ENCODE measurements at places on chromosomes 4 and X.

DNA sequence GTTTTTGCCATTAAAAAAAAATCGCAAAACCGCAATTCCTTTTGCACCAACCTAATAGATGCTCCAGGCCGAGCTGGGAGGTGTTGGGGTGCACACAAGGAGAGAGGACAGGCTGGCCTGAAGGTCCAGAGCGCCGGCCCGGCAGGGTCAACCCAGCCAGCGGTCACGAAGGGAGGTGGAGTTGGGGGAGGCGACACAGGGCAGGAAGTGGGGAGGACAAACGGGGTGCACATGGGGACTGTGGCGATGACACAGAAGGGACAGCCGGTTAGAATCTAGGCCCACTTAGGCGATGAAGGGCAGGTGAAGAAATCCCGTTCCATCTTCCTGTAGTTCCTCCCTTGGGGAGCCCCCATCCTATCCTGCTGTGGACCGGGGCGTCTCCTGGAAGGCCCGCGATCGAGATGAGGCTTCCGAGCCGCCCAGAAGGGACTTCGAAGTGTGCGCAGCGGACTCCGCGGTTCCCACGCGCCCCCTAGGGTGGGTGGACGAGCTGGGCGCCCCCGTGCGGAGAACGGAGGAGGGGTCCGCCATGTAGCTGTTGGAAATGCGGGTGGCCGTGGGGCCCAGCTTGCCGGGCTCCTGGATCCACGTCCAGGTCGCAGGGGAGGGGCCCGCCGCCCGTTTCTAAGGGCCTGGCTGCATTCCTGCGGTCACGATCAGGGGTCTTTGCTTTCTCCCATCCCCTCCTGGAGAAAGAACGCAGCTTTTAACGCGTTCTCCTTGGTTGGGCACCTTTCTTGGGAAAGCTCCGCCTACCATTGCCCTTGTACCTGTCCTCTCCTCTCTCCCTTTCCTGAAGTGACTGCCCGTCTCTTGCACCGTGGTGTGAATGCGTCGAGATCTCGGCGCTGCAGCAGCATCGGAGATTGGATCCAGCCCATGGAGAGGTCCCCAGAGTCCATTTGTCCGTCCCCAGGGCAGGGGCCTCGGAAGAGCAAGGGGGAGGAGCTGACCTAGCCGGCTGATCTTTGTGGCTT is 17.0 kb upstream of the HPF1 start:
- DNase-seq: peak; percentile 19

DNA sequence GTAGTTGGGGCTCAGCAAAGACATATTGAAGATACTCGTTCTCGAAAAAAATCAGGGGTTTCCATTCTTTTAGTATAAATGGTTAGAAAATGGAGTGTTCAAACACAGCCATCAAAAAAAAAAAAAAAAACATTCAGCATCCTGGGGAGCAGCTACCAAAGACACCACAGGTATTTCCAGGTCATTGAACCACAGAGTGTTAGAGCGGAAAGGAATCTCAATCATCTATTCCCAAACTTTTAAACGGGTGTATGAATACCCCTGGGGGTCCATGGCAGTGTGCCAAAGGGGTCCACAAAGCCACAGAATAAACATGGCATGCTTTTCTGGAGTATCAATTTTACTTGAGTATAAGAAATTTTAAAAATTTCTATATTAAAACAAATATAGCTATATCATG is 6.9 kb upstream of the FGF16 start:
- no peak for DNase-seq

DNA sequence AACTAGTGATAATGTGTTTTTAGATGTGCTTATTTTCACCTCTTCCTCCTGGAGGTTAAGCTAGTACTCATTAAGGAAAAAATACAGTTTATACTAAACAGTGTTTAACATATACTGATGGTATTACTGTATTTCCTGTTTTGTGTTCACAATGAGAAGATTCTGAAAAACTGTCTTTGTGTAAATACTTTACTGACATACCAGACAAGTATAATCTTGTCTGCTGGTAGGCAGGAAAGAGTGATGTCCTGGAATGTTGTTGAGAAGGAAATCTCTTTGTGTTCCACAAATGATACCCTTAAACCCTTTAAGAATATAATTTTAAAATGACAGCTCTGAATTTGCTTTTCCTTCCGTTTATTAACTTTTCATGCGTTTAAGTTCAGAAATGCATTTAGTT is 205.5 kb upstream of the NUDT6 start:
- DNase-seq: no peak

DNA sequence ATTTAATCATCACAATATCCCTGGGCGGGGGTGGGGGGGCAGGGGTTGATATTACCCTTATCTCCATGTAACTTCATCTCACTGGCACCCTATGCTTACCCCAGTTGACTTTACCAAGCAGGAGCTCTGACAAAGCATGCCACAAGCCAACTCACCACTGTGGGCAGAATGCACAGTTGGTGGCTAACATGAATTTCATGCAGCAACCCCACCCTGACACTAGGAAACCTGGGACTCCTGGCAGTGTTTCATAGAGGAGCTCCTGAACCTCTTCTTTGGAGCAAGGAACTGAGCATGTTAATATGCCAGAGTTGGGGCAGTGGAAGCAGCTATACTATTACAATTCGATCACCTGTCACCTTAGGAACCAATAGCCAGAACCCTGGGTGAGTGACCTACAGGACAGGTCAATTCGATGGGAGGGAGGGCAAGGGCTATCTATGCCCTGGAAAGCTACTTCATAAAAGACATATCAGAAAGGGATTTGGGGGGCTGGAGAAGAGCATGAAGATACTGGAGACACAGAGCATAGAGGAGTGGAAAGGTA is 97.2 kb upstream of the ACSL4 start:
- no peak for DNase-seq

DNA sequence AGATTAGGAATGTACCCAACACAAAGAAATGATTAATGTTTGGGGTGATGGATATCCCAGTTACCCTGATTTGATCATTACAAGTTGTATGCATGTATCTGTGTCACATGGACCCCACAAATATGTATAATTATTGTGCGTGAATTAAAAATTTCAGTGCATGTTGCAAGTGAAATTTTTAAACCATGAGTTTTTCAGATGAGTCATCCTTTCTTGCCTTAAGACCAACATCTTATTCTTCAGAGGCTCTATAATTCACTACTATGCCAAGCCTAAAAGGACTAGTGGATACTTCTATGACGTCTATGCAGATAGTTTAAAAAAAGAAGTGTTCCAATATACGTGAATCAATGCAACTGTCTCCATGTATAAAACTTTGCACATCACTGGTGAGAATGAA is 113.0 kb upstream of the SH3RF1 start:
- no peak for DNase-seq

GRCh38 chrX:121958886-121959285 is 911.5 kb downstream of the GLUD2 start:
- no peak for DNase-seq

- no peak for DNase-seq
These were observed 240.5 kb downstream of the STIM2 start for GRCh38 chr4:27101126-27101525.

- peak; percentile 48 for DNase-seq
These were observed 74.0 kb upstream of the BCOR start for GRCh38 chrX:40171513-40172400.

- DNase-seq: no peak
These were observed 169.6 kb downstream of the RAPGEF2 start for GRCh38 chr4:159272273-159273140.

DNA sequence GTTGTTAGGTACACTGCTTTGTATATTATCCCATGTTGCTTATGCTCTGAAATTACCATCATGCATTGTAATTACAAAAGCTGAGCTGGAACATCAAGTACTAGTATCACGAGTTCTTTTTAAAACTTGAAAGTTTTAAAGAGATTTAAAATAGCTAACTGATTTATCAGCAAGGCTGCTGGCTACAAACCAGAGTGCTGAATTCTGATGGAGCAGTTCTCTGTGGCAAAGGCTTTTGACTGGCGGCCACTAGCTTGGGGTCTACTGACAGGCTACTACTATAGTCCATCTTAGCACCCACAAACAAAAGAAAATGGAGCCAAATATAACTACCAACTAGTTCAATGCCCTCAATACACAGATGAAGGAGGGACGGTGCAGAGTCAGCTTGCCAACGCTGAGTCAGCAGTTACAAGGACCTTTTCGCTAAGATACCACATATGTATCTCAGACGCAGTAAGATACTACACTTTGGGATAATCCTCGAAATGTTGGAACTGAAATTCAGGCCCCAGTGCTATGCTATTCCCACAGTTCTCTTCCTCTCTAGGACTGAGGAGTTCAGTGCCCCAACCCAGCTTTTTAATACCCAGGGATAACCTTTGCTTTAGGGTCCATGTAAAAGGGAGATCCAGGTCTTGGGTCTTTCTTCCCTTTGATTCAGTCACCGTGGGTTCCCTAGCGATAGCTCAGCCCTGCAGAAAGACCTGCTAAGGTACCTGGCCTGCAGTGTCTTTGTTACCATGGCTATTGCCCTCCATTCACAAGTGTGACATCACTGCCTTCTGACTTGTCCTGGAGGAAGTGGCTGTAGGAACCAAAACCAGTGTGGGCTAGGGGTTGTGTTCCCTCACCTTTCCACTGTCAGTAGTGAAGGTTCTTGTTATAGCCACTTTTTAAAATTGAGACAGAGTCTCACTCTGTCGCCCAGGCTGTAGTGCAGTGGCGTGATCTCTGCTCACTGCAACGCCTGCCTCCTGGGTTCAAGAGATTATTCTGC is 22.8 kb downstream of the MFAP3L start:
- no peak for DNase-seq

DNA sequence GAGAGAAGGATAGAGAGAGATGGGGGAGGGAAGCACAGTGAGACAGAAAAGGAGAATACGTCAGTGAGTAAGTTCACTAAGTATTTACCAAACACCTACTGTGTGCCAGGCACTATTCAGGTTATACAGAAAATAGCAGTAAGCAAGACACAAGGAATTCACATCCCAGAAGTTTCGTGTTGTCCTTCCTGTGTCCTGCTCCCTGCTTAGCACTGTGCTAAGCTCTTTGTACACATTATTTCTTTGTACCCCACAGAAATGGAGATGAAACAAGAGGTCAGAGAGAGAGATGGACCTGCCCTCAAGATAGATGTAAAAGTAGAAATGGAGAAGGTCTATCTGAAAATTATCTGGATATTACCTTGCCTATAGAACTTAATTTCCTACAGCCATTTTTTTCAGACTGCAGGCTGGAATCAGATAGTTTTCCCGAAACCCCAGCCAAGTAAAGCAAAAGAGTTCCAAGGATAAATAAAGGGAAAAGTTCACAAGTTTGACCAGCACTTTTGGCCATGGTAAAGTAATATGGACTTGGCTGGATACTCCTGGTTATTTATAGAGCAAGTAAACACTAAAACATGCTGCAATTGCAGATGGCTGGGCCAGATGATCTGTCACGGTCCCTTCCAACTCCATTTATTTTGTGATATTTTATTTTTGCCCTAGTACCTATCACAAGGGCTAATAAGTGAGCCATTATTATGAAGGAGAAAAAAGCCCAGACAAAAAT is 353.7 kb upstream of the SLC7A11 start:
- DNase-seq: no peak

GRCh38 chr4:84493092-84493850 is 5.8 kb downstream of the NKX6-1 start:
- no peak for DNase-seq

DNA sequence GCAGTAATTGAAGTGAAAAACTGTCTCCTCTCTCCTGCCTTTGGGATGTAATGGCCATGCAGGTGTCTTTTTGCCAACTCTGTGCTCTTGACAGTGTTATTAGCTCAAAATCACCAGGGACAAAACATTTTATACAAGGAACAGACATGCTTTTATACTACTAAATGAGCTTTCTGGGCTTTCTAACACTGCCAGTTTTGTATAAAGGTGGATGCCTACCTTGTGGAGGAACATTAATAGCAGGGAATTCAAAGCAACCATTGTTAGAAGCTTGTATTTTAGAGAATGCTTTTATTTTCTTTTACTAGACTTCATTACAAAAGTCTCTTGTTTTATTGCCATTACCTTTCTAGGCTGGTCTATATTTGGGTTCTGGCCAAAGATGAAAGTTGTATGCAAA is 54.7 kb upstream of the ARSJ start:
- no peak for DNase-seq

- no peak for DNase-seq
These were observed 73.2 kb downstream of the SORBS2 start for GRCh38 chr4:185738820-185739219.

DNA sequence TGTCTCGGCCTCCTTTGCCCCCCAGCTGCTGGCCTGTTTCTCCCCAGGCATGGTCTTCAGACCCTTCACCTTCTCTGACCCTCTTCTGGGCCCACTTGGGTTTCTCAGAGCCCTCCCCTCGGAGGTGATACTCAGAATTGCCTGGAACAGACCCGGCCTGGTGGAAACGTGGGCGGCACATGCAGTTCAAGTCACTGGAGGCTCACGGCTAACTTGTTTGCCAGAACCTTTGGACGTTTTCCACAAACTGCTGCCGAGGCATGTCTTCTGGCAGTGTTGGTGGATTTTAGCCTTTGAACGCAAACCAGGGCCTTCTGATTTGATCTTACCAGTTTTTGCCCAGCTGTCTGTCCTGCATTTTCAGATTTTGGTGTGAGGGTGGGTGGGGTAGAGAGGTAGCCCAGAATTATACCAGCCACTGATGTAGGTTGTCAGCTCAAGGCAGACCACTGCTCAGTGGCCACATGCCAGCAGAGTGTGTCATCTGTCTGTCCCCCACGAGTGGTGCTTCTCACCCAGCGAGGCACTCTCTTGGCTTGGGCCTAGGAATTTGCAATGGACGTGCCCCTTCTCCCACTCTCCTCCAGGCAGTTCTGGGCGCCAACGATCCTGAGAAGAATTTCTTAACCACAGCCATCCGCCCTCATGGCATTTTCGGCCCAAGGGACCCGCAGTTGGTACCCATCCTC is 32.5 kb upstream of the ZNF185 start:
- DNase-seq: no peak

GRCh38 chr4:84484236-84484635 is 14.9 kb downstream of the NKX6-1 start:
- DNase-seq: no peak

DNA sequence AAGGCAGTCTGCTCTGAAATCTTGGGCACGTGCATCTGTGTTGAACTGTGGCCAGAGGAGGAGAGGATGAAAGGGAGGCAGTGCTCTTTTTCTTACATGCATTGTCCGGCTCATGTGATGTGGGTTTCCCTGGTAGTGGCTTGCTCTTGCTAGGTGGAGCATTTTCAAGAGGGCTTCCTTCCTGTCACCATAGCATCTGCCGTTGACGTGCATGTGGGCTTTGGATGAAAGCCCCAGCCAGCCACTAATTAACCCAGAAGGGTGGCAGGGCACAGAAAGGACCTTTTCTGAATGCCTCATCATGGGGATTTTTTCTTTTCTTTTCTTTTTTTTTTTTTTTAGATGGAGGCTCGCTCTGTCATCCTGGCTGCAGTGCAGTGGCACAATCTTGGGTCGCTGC is 121.3 kb downstream of the GPR143 start:
- DNase-seq: peak; percentile 33

DNA sequence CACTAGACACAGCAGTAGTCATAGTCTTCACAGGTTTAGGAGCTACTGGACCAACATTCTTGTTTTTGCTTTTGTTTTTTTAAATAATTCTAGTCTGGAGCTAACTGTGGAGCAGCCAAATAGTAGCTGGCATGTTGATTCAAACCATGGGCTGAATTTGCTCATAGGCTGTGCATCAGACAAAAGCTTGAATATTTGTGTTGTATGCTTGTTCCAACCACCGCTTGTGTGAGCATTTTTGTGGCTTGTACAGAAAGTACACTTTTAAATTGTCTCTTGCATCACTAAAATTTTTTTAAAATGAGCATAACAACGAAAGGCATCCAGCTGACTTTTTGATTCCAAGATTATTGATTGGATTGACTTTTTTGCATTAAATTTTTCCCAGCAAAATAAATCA is 39.6 kb downstream of the CCNI start:
- DNase-seq: no peak

Data from CD4-positive, alpha-beta T cell treated with Interleukin-10 for 1 hour (primary cell).